HepG2 (cell line): ENCODE measurements at places on chromosomes 2 and 18. TPM values are rescaled to one million over a fixed set of nuclear protein-coding genes. Genes with fewer than 3 reads are reported as not detected.

GRCh38 chr18:35949903-35950627 is 22.4 kb upstream of the RMP24 start:
- H3K4me3 ChIP-seq, result peak overlapping the region; percentile 59
- H3K27ac ChIP-seq, result no peak overlapping the region
- H3K27me3 ChIP-seq, result no peaks in the 10 kb centered on the region; the same call in 1 of the 2 replicates
- no peaks in the 10 kb centered on the region for H3K36me3 ChIP-seq
- H3K4me1 ChIP-seq, result peaks cover 11% of the 10 kb centered on the region

Gene RTP5
- total RNA-seq, result not detected in 2 replicates

Gene C2orf72
- 147 and 152 TPM in 2 replicates for total RNA-seq

GRCh38 chr2:23379220-23379695 is 5.7 kb upstream of the KLHL29 start:
- H3K27ac ChIP-seq, result no peak overlapping the region
- H3K4me1 ChIP-seq, result no peaks in the 10 kb centered on the region
- no peak for DNase-seq
- H3K36me3 ChIP-seq, result no peaks in the 10 kb centered on the region
- H3K4me3 ChIP-seq, result no peak overlapping the region

DNA sequence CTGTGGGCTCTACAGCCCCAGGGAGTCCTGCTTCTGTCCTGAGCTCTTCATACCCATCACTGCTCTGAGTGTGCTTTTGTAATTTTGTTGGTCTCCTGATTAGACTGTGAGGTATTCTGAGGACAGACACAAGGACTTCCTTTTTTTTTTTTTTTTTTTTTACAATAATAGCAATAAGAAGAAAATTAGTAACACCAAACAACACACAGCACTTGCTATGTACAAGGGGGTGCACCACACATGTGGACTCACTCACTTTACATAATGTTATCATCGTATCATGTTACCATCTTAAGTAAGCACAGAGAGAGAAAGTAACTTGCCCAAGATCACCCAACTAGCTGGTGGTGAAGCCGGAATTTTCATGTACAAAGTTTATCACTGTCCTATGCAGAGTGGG is 34.6 kb downstream of the MBP start:
- no peak overlapping the region for H3K4me3 ChIP-seq
- no peaks in the 10 kb centered on the region for H3K4me1 ChIP-seq
- DNase-seq, result no peak
- H3K27ac ChIP-seq, result no peak overlapping the region
- H3K36me3 ChIP-seq, result no peaks in the 10 kb centered on the region; the same call in 1 of the 2 replicates
- no peaks in the 10 kb centered on the region for H3K27me3 ChIP-seq

Gene TRABD2A
- total RNA-seq, result 0.36 TPM in 1 of 2 replicates, not detected in the other

GRCh38 chr2:9983401-9984216 is 32.1 kb downstream of the GRHL1 start:
- H3K27ac ChIP-seq, result no peak overlapping the region
- H3K27me3 ChIP-seq, result no peaks in the 10 kb centered on the region
- DNase-seq, result no peak
- H3K4me1 ChIP-seq, result no peaks in the 10 kb centered on the region
- no peak overlapping the region for H3K4me3 ChIP-seq

Gene SP3
- 132 and 171 TPM in 2 replicates for total RNA-seq

Gene RRM2
- 150 and 191 TPM in 2 replicates for total RNA-seq

Gene FIGN
- 6.6 and 11.6 TPM in 2 replicates for total RNA-seq

Gene GPAT2
- not detected in 2 replicates for total RNA-seq

DNA sequence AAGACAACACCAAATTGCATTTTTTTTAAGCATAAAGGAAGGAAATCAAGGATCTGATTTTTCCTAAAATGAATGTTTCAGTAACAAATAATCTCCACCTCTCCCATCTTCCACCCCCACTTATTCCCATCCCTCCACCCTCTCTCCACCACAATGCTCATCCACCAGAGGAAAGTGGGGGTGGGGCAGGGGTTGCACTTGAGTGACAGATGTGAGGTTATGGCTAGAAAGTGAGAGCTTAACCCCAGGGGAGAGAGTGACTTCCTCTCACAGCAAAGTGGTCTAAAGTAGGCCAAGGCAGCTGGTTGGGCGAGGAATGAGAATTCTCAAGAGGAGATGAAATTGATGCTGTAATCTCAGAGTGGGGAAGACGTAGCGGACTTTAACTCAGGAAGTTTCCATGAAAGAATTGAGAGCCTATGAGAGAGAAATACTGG is 104.7 kb downstream of the HNRNPLL start:
- no peaks in the 10 kb centered on the region for H3K36me3 ChIP-seq
- H3K27me3 ChIP-seq, result no peaks in the 10 kb centered on the region
- H3K4me1 ChIP-seq, result peaks cover 63% of the 10 kb centered on the region
- no peak overlapping the region for H3K4me3 ChIP-seq
- peak; percentile 34 for DNase-seq

DNA sequence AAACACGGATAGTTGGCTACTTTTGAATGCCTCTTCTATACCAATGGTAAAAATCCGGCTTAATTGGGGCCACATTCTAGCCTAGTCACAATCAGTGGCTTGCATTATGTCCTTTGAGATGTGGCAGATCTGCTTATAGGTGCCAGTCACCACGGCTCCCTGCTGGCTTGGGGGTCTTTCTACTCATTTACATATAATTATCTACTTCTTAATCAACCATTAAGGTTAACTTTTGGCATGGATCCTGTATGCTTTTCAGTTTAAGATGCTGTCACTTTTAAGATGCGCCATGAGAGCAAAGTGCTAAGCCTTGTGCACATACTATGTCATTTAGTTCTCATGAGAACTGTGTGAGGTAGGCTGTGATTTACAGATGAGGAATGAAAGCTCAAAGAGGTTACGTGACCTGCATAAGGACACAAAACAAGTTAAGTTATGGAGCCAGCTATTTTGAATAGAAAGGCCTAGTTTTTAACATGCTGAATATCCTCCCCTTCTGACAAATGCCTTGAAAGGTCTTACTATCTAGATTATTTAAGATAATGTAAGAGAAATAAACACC is 4.1 kb downstream of the NEDD4L start:
- peak overlapping the region; percentile 96 for H3K4me3 ChIP-seq
- DNase-seq, result no peak
- no peaks in the 10 kb centered on the region for H3K27me3 ChIP-seq
- H3K4me1 ChIP-seq, result peaks cover 58% of the 10 kb centered on the region

DNA sequence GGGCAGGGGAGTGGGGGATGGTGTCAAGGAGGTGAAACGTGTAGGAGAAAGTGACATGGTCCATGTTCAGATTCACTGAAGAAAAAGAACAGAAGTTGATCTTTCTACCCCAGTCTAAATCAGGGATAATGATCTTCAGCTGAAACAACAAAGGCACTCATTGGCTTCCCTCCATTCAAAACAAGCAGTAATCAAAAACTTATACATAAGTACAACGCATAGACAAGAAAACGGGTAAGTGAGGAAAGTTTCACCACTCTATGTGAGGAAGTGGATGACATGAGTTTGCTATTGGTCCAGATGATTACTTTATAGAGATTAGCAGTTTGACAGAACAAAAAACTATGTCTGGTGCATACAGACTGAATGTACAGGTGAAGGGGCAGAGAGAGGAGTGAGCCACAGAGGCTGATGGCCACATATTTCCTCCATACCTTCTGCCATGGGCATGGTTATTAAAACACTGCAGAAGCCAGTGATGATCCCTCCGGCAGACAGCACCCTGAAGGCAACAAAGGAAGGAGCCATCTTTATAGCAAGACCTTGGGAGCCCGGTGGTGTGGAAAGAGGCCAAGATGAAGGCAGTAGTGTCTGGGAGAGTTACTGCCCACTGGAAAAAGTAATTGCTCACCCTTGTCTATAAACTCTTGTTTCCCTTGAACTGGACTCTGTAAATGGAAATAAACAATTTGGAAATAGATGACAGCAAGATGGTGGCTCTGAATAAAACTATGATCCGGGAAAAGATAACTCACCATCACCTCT is 57.7 kb downstream of the SLC25A12 start:
- no peak overlapping the region for H3K4me3 ChIP-seq
- no peaks in the 10 kb centered on the region for H3K27me3 ChIP-seq
- H3K27ac ChIP-seq, result no peak overlapping the region
- DNase-seq, result no peak
- H3K4me1 ChIP-seq, result peaks cover 19% of the 10 kb centered on the region

GRCh38 chr2:62467100-62467474 is 38.9 kb downstream of the TMEM17 start:
- no peaks in the 10 kb centered on the region for H3K27me3 ChIP-seq
- H3K27ac ChIP-seq, result peak overlapping the region; percentile 51
- H3K4me1 ChIP-seq, result peaks cover 93% of the 10 kb centered on the region

Gene TUBA4B
- 0.18 and 0.29 TPM in 2 replicates for total RNA-seq

Gene MPP4
- not detected in 2 replicates for total RNA-seq

GRCh38 chr2:216086207-216086893 is 4.6 kb downstream of the TMEM169 start:
- DNase-seq, result no peak
- H3K4me3 ChIP-seq, result no peak overlapping the region
- H3K4me1 ChIP-seq, result peaks cover 49% of the 10 kb centered on the region
- peak overlapping the region; percentile 14 for H3K27ac ChIP-seq

- H3K4me3 ChIP-seq, result no peak overlapping the region
- H3K4me1 ChIP-seq, result no peaks in the 10 kb centered on the region
- no peaks in the 10 kb centered on the region for H3K36me3 ChIP-seq
These were observed 148.3 kb downstream of the PLCL1 start for GRCh38 chr2:197952540-197953202.

- no peak overlapping the region for H3K4me3 ChIP-seq
- H3K36me3 ChIP-seq, result no peaks in the 10 kb centered on the region
- DNase-seq, result no peak
- no peaks in the 10 kb centered on the region for H3K4me1 ChIP-seq
- no peaks in the 10 kb centered on the region for H3K27me3 ChIP-seq
- no peak overlapping the region for H3K27ac ChIP-seq
These were observed 59.1 kb downstream of the TSHZ1 start for GRCh38 chr18:75269696-75270095.

Gene CMPK2
- total RNA-seq, result 0.58 and 1.0 TPM in 2 replicates

GRCh38 chr2:239124152-239124899 is 276.4 kb downstream of the TWIST2 start:
- DNase-seq, result no peak
- H3K4me1 ChIP-seq, result peaks cover 13% of the 10 kb centered on the region
- no peak overlapping the region for H3K4me3 ChIP-seq
- H3K27me3 ChIP-seq, result no peaks in the 10 kb centered on the region
- H3K36me3 ChIP-seq, result peaks cover 24% of the 10 kb centered on the region

Gene GPR155
- total RNA-seq, result 0.04 and 0.15 TPM in 2 replicates

GRCh38 chr2:30273574-30273929 is 42.2 kb downstream of the LBH start:
- H3K36me3 ChIP-seq, result no peaks in the 10 kb centered on the region
- H3K27me3 ChIP-seq, result peaks cover 8% of the 10 kb centered on the region; the same call in 2 of the 3 replicates
- no peak overlapping the region for H3K27ac ChIP-seq

GRCh38 chr2:66125951-66126350 is 309.0 kb upstream of the MEIS1 start:
- H3K4me3 ChIP-seq, result no peak overlapping the region
- no peaks in the 10 kb centered on the region for H3K36me3 ChIP-seq
- DNase-seq, result no peak
- no peaks in the 10 kb centered on the region for H3K4me1 ChIP-seq
- H3K27ac ChIP-seq, result no peak overlapping the region

DNA sequence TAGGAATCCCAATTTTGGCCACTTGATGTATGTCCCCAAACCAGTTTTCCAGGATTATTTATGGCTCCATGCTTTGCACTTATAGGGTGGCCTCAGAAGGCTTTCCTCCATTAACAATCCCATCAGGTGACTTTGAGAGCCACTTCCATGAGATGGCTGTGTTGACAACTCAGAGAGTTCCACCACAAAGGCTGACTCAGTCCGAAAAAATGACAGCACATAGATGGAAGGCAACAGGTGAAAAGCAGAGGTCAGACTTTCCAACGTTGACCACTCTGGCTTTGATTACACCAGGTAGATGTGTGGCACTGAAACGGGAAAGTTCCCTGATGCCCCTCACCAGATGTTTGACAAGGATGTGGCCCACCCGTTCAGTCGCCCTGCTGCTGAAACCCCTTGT is 431.4 kb upstream of the TNP1 start:
- H3K4me3 ChIP-seq, result no peak overlapping the region
- H3K27ac ChIP-seq, result no peak overlapping the region
- DNase-seq, result no peak
- H3K36me3 ChIP-seq, result no peaks in the 10 kb centered on the region

GRCh38 chr2:223724861-223725260 is 112.5 kb downstream of the AP1S3 start:
- no peak for DNase-seq
- no peak overlapping the region for H3K4me3 ChIP-seq
- H3K27ac ChIP-seq, result no peak overlapping the region
- H3K27me3 ChIP-seq, result no peaks in the 10 kb centered on the region
- no peaks in the 10 kb centered on the region for H3K36me3 ChIP-seq
- peaks cover 35% of the 10 kb centered on the region for H3K4me1 ChIP-seq

DNA sequence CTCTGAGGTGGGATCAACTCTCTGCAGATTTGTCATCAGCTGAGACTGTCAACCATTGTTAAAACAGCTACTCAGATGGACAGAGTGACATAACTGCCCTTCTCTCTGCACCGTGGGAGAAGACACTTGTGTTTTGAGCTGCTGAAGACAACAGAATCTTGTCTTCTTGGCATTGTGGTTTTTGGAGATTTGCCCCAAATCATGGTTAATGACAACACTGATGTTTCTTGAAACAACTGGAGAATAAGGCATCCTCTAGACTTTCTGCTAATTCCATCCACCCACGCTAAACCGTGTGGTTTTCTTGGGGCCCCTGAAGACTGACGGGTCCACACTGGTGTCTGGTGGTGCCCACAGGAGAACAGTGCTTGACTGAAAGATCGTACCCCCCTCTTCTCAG is 39.5 kb downstream of the SH3BP4 start:
- no peak overlapping the region for H3K27ac ChIP-seq
- no peaks in the 10 kb centered on the region for H3K27me3 ChIP-seq
- H3K4me1 ChIP-seq, result peaks cover 97% of the 10 kb centered on the region
- no peak overlapping the region for H3K4me3 ChIP-seq

DNA sequence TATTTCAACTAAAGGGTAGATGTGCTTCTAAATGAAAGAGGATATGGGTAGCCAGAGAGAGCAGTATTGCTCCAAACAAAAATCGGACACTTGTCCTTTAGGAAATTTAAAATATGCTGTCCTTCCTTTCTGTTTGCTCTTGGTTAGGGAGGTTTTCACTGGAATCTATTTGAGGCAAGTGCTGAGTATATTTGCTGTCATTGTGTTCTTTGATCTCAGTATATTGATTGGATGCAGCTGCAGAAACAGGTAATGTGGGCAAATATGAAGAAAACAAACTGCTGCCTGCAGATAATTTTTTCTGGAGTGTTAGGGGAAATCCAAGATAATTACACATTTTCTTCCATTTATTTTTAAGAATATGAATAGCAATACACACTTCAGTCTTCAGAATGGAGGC is 410.2 kb downstream of the NCKAP5 start:
- H3K27me3 ChIP-seq, result no peaks in the 10 kb centered on the region
- H3K4me1 ChIP-seq, result peaks cover 14% of the 10 kb centered on the region
- H3K27ac ChIP-seq, result no peak overlapping the region
- H3K4me3 ChIP-seq, result no peak overlapping the region
- no peaks in the 10 kb centered on the region for H3K36me3 ChIP-seq
